ENCODE measurements at places on chromosomes 6 and 20.

DNA sequence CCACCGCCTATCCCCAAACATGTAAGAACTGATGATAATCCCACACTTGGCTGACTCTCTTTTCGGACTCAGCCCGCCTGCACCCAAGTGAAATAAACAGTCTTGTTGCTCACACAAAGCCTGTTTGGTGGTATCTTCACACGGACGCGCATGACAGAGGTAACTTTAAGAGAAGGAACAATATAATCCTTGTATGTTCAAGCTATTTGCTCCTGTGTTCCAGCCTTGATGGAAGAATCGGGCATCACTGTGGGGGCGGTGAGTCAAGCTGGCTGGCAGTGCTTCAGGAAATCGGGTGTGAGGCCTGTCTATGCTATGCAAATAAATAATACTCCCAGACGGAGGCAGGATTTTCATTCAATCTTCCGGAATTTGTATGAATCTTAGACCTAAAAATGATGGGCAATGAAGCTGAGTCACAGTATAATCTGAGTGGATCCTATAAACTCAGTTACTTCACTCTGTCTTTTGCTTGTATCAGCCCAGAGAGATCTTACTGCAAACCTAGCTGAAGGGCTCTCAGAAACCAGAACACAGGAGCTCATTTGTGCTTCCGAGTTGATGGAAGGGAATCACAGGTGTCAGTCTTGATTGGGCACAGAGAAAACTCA, 45.2 kb upstream of the NT5E start:
- DNase-seq: no peak

- peak; percentile 50 for DNase-seq
Observed at GRCh38 chr6:125191916-125192609, 38.5 kb downstream of the TPD52L1 start.

GRCh38 chr6:116351101-116351500, 19.6 kb upstream of the DSE start:
- no peak for DNase-seq

GRCh38 chr6:19153270-19153980, 683.7 kb upstream of the ID4 start:
- no peak for DNase-seq

GRCh38 chr20:36847009-36847709, 28.8 kb upstream of the TLDC2 start:
- peak; percentile 42 for DNase-seq

GRCh38 chr6:37552267-37552666, 52.6 kb upstream of the CCDC167 start:
- no peak for DNase-seq

- no peak for DNase-seq
Observed at GRCh38 chr20:47111576-47111975, 216.9 kb downstream of the EYA2 start.

- DNase-seq: no peak
Observed at GRCh38 chr20:59258221-59258621, 42.2 kb upstream of the EDN3 start.

DNA sequence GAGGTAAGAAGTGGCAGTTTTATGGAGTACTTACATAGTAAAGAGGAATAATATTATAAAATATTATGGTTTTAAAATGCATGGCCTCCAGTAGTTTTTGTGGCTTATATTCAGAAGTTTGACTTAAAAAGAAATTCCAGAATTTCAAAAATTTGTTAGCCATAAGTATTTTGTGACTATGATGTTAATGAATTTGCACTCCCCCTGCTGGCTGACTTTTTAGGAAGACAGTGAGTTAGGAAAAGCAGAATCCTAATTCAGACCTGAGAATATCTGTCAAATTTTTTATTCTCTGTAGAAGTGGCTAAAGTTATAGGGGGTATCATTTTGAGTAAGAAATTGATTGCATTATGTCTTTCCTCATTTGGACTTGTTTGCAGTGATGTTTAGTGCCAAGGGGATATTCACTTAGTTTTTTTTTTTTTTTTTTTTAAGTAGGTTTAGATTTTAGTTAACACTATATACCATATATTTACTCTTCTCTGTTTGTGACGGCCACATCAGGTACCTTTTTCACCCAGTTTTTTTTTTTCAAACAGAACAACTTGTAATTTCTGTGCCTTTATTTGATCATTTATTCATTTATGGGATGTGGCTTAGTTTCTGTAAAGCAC, 40.8 kb downstream of the ZFAND3 start:
- peak; percentile 31 for DNase-seq
